ENCODE measurements at places on chromosomes 5 and 9.

- DNase-seq = no peak
- no peaks in the 10 kb centered on the region for H3K36me3 ChIP-seq
- H3K27me3 ChIP-seq = no peaks in the 10 kb centered on the region
- H3K4me1 ChIP-seq = peaks cover 2% of the 10 kb centered on the region
- peak overlapping the region; percentile 92 for H3K27ac ChIP-seq
- H3K4me3 ChIP-seq = peak overlapping the region; percentile 69
Measured at GRCh38 chr5:65483546-65484346, 2.0 kb upstream of the ADAMTS6 start.

GRCh38 chr5:127870914-127871313 is 167.7 kb downstream of the CCDC192 start:
- H3K36me3 ChIP-seq = no peaks in the 10 kb centered on the region
- H3K4me1 ChIP-seq = no peaks in the 10 kb centered on the region
- H3K27ac ChIP-seq = peak overlapping the region; percentile 13
- no peak overlapping the region for H3K4me3 ChIP-seq

GRCh38 chr9:32606811-32607210 is 28.7 kb downstream of the TAF1L start:
- H3K27ac ChIP-seq = no peak overlapping the region
- no peaks in the 10 kb centered on the region for H3K36me3 ChIP-seq
- no peaks in the 10 kb centered on the region for H3K27me3 ChIP-seq
- no peak for DNase-seq

DNA sequence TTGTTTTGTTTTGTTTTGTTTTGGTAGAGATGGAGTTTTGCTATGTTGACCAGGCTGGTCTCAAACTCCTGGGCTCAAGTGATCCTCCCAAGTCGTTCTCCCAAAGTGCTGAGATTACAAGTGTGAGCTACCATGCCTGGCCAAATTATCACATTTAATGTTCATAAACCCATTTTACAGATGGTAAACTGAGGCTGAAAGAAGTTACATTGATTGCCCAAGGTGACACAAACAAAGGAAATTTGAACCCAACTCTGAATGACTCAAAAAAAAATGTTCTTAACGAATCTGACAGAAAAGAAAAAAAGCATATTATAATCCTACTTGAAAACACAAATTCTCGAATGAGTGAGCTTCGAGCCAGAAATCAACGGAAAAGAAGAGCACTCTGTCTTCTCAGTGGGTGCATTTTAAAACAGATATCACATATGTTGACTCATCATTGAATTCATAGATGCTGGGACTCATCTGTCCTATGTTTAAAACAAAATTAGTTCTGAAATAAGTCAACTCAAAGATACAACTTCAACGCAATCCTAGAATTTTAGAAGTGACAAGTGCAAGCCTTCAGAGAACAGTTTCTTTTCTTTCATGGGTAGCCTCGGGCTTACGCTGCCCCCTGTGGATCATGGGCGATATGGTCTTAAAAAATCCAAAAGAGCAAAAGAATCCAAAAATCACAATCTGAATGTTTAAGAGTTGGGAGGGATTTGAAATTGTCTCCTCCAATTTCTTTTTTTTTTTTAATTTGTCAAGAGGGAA is 28.4 kb downstream of the TIMD4 start:
- H3K27ac ChIP-seq = no peak overlapping the region
- no peaks in the 10 kb centered on the region for H3K27me3 ChIP-seq

GRCh38 chr9:17319864-17320263 is 185.0 kb downstream of the CNTLN start:
- no peak overlapping the region for H3K4me3 ChIP-seq
- H3K4me1 ChIP-seq = no peaks in the 10 kb centered on the region
- DNase-seq = no peak
- no peak overlapping the region for H3K27ac ChIP-seq

GRCh38 chr9:123998970-123999621 is 12.5 kb upstream of the LHX2 start:
- no peak overlapping the region for H3K27ac ChIP-seq
- peak overlapping the region; percentile 42 for H3K4me3 ChIP-seq
- peaks cover 10% of the 10 kb centered on the region for H3K4me1 ChIP-seq
- H3K36me3 ChIP-seq = no peaks in the 10 kb centered on the region
- H3K27me3 ChIP-seq = peaks cover 17% of the 10 kb centered on the region

GRCh38 chr9:104611213-104611612 is 5.8 kb upstream of the OR13C2 start:
- DNase-seq = no peak
- H3K27ac ChIP-seq = no peak overlapping the region
- H3K36me3 ChIP-seq = no peaks in the 10 kb centered on the region
- H3K27me3 ChIP-seq = no peaks in the 10 kb centered on the region
- H3K4me1 ChIP-seq = no peaks in the 10 kb centered on the region
- no peak overlapping the region for H3K4me3 ChIP-seq

Data from ascending aorta (tissue), 2 donors.